ENCODE measurements at places on chromosomes 12 and 14.

DNA sequence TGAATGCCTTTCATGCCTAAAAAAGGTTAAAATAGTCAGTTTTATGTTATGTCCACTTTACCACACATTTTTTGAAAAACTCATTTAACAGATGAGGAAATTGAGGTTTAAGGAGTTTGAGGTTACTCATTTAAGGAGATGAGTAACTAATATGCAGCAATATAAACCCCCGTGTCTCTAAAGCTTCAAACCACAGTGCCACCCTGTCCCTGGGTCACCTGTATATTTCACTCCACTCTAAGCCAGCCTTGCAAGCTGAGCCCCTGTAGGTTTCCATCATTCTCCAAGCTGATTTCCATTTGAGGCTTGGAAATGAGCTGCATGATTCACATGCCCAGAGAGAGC is 64.4 kb downstream of the NUAK1 start:
- no peak for DNase-seq

DNA sequence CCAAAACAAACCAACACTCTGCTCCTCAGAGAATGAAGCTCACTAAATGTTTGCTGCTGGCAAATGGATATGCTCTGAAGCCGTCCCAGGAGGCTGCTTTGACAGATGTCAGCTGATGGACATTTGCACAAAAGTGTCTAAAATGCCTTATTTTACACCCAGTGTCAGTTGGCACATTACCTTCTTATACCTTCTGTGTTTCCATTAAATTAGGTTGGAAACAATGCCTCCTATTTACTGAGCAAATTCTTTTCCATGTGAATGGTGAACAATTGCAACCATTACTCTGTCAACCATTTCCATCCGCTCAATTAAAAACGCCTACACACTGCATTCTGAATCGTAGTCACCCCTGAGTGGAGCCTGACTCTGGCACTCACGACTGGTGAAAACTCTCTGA is 1679.9 kb upstream of the FLRT2 start:
- DNase-seq, result no peak

DNA sequence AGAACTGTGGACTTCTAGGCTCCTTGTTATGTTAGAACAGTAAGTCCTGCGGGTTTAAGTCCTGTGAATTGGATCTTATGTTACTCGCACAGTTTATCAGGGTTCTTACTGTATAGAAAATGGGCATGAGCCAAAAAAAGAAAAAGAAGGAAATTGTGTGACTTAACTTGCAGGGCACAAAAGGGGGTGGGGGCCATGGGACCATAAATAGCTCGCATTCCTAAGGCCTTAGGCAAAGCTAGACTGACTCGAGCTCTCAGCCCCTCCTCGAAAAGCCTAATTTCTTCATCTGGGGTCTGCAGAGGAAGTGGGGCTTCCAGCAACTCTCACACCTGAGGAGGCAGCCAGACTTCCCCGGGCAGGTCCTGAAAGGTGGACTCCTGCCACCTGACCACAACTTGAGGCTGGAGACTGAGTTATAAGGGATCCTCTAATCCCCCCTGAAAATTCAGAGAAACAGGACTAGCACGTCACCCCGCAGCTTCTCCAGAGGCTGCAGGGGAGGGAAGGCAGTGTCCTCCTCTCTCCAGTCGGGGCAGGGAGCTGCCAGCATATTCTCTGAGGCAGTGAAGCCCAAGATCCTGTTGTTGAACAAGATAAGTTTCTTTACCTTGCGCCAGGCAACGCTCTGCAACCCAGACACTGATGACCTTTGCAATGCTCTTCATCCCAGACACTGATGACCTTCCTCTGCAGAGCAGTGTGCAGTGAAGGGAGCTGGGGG is 280.5 kb downstream of the PCNX1 start:
- no peak for DNase-seq

- no peak for DNase-seq
Measured at GRCh38 chr12:82414044-82414443, 55.7 kb downstream of the METTL25 start.

DNA sequence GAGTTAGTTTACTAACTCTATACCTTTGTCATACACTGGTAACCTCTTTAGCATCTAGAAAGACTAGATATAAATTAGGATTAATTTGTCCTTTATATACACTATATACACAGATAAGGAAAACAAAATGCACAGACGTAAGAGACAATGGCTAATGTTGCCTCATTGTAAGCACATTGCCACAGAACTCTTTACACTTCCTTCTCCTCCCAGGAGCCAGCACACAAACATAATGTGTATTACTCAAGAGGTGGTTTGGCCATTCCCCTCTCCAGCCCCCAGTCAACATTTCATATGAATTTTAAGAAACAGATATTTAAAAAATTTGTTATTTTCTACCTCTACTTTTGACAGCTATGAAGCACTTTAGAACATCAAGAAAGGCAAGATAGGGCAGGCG is 131.4 kb upstream of the OR4E1 start:
- DNase-seq, result no peak

GRCh38 chr12:80707126-80707829 is at the start of gene MYF6:
TSS of gene MYF6 (plus strand) at chr12:80707634. CDS start at chr12:80707720, 86 bp downstream.
- DNase-seq, result no peak

DNA sequence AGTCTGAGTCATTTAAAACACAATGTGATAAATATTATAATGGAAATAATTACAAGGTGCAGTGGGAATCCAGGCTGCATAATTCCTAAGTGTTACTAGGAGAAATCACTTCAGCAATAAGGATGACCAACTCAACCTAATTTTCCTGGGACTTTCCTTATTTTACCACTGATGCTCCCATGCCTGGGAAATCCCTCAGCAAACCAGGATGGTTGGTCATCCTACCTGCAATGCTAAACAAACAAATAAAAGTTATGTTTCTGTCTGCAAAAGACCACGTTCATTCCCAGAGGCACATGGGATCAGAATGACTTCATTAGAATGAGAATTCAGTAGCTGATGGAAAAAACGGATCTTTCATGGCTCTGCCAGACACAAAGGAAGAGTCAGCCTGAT is 130.8 kb upstream of the RAP1B start:
- no peak for DNase-seq

- DNase-seq, result no peak
Measured at GRCh38 chr12:131066207-131066885, 112.6 kb downstream of the ADGRD1 start.

- peak; percentile 25 for DNase-seq
Measured at GRCh38 chr12:76152181-76152807, 67.8 kb upstream of the NAP1L1 start.

DNA sequence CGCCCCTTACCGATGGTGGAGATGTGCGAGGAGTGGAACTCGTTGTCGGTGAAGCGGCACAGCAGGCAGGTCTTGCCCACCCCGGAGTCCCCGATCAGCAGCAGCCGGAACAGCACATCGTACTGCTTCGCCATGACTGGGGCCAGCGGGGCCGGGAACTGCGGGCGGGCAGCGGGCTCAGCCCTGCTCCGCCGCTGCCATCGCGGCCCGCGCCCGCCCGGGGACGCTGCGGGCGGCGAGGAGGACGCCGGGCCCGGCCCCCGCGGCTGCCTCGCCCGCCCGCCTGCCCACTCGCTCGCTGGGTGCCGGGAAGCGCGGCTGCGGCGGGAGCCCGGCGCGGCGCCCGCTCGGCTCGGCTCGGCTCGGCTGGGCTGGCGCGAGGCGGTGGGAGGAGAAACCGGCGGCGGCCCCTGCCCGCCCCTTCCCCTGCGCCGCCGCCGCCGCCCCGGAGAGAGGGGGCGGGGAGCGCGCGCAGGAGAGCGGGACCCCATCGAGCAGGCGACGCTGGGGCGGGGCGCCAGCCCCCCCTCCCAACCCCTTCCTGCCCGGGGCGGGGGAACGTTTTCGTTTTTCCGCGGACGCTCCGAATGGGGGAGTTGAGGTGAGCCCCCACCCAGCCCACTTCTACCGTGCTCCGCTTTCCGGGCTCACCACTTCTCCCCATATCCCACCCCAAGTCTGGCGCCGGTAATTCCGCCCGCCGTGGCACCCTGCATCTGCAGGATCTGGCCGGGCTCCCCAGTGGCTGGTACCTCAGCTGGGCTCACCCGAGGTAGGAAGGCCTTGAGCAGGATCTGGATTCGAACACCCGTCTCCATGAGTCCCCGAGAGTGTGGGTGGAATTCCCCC is at the start of gene RAB15:
Gene RAB15, minus strand, starts transcription at position 394 of the 849 bp plus-strand sequence. Its CDS starts 260 bp downstream, at position 134.
- DNase-seq, result peak; percentile 60

DNA sequence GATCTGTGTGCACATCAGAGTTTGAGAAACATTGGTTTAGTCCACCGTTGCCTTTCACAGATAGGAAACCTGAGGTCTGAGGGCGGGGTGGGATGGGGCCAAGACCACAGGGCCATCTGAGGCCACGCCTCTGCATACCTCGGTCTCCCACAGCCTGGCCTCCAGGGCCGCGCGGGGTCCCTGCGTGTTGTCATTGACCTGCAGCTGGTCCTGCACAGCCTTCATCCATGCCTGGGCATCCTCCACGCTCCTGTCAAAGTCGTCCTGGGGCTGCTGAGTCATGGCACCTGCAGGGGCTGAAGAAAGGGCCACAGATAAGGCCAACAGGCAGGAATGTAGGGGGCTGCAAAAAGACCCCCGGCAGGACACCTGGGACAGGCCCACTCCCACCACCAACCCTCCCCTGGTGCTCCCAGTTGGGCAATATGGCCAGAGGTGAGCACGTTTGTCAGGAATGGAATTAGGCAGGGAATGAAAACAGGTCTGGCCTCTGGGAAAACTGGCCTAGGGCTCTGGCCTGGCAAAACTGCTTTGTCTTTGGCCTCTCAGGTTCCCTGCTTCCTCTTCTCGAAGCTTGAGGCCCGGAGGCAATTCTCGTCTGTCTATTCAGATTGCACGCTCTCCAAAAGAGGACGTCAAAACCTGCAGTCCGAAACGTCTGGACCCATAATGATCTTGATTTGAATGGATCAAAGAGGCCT is 40.8 kb downstream of the SYNE3 start:
- DNase-seq, result no peak

DNA sequence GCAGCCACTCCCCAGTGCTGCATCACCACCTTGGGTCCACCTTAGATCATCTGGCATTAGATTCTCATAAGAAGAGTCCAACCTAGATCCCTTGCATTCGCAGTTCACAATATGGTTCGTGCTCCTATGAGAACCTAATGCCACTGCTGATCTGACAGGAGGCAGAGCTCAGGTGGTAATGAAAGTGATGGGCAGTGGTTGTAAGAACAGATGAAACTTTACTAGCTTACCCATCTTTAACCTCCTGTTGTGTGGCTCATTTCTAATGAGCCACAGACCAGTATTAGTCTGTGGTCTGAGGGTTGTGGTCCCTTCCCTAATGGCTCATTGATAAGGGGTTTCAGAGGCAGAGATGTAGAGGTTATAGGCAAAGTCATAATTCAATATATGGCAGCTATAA is 615.9 kb upstream of the MIS18BP1 start:
- no peak for DNase-seq

Data from GM19239 (cell line).